Esophagus squamous epithelium (tissue), 5 donors: ENCODE measurements at places on chromosomes 12 and 14. TPM values are rescaled to one million over a fixed set of nuclear protein-coding genes. Genes with fewer than 3 reads are reported as not detected.

DNA sequence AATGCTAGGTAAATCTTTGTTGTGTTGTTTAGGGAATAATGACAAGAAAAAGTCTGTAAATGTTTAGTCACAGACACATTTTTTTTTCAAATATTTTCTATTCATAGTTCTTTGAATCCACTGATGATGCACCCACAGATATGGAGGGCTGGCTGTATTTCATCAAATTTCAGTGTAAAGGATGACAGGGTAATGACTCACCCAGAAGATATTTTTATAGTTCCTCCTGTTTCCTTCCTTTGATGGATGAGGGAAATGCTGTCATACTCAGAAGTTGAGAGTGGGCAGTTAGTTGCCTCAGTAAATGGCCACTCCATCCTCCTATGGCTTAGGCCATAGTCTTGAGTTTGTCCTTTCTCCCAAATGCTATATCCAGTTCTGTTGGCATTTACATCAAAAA lies 76.9 kb upstream of the REP15 start:
- no peak overlapping the region for H3K27ac ChIP-seq
- H3K36me3 ChIP-seq, result no peaks in the 10 kb centered on the region
- no peak for DNase-seq

DNA sequence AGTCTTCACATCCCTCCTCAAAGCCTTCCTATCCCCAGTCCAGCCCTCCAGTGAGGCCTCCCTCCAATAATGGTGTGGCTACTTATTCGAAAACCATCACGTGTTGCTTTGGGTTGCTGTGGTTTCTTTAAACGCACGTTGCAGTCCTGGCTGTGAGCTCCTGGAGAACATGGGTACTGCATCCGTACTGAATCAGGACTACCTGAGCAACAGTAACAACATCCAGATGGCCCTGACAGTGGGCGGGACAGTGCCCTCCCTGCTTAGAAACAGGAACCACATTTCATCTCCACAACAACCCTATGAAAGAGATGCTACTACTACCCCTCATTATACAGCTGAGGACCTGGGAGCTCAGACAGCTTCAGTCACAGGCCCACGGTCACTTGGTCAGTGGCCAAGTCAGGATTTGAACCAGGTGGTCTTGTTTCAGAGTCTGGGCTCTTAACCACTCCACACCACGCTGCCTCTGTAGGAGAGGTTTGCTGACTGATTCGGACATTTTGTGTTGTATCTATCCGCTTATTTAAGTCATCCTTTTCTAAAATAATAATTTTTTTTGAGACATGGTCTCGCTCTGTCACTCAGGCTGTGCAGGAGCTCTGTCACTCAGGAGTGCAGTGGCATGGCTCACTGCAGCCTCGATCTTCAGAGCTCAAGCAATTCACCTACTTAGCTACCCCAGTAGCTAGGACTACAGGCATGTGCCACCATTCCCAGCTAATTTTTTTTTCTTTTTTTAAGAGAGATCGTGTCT lies 104.8 kb downstream of the DPF3 start:
- no peaks in the 10 kb centered on the region for H3K4me1 ChIP-seq
- H3K27me3 ChIP-seq, result no peaks in the 10 kb centered on the region
- no peak for DNase-seq
- H3K36me3 ChIP-seq, result no peaks in the 10 kb centered on the region
- H3K4me3 ChIP-seq, result no peak overlapping the region

- no peak overlapping the region for H3K27ac ChIP-seq
- no peaks in the 10 kb centered on the region for H3K36me3 ChIP-seq
- H3K4me1 ChIP-seq, result no peaks in the 10 kb centered on the region
- H3K27me3 ChIP-seq, result no peaks in the 10 kb centered on the region
- no peak overlapping the region for H3K4me3 ChIP-seq
These were observed 943.2 kb downstream of the TMTC2 start for GRCh38 chr12:83629931-83630330.

Gene RTL1
- not detected for total RNA-seq

Gene CAPZA3
- total RNA-seq, result not detected

GRCh38 chr14:97120611-97121031 lies 323.4 kb downstream of the VRK1 start:
- no peak for DNase-seq
- no peaks in the 10 kb centered on the region for H3K4me1 ChIP-seq
- no peak overlapping the region for H3K27ac ChIP-seq
- H3K4me3 ChIP-seq, result no peak overlapping the region
- H3K27me3 ChIP-seq, result peaks cover 37% of the 10 kb centered on the region
- no peaks in the 10 kb centered on the region for H3K36me3 ChIP-seq

Gene KSR2
- total RNA-seq, result 0.13 TPM

DNA sequence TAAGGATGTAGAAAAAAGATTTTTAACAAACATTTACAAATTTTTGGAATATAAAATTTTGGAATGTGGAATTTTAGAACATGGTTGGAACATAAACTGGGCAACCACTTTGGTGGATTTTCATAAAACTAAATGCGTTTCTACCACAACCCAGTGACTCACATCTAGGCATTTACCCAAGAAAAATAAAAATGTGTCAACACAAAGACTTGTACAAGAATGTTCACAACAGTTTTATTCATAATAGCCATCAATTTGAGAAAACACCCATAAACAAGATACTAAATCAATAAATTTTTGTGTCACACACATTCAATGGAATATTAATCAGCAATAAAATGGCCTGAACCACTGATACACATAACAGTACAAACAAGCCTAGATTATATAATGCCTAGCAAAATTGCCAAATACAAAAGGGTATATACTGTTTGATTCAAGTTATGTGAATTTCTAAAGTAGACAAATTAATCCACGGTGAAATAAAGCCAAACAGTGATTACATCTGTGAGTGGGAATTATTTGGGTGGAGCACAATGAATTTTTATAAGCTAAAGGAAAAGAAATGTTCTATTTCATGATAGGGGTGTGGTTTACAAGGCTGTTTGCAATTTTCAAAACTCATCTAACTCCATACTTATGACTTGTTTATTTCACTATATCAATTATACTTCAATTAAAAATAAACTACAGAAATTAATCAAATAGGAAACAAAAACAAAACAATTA lies 415.2 kb upstream of the OR4E1 start:
- no peaks in the 10 kb centered on the region for H3K27me3 ChIP-seq
- no peak for DNase-seq
- H3K4me1 ChIP-seq, result peaks cover 11% of the 10 kb centered on the region

- H3K27me3 ChIP-seq, result peaks cover 6% of the 10 kb centered on the region
- H3K36me3 ChIP-seq, result no peaks in the 10 kb centered on the region
- DNase-seq, result no peak
- no peak overlapping the region for H3K4me3 ChIP-seq
These were observed 42.2 kb downstream of the PTPRO start for GRCh38 chr12:15364221-15365160.

Gene SYCP3
- total RNA-seq, result not detected

DNA sequence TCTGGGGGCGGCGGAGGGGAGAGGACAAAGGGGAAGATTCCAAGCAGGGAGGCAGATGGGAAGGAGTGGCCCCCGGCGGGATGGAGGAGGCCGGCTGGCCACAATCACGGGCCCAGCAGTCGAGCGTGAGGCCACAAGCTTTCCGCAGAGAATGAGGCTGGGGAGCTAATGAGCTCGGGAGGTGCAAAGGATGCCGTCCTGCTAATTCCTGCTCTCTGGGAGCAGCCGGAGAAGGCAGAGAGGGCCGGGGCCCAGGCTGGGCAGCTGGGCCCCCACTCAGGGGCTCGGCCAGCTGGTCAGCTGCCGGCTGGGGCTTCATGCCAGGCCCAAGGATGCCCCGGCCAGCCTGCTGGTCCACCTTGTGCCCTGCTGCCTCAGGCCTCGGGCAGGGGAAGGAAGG lies 98.1 kb upstream of the LHX5 start:
- no peak overlapping the region for H3K27ac ChIP-seq
- H3K4me3 ChIP-seq, result no peak overlapping the region
- H3K4me1 ChIP-seq, result no peaks in the 10 kb centered on the region
- no peaks in the 10 kb centered on the region for H3K27me3 ChIP-seq
- DNase-seq, result no peak
- H3K36me3 ChIP-seq, result no peaks in the 10 kb centered on the region
